ENCODE measurements at places on chromosomes 13 and 19.

DNA sequence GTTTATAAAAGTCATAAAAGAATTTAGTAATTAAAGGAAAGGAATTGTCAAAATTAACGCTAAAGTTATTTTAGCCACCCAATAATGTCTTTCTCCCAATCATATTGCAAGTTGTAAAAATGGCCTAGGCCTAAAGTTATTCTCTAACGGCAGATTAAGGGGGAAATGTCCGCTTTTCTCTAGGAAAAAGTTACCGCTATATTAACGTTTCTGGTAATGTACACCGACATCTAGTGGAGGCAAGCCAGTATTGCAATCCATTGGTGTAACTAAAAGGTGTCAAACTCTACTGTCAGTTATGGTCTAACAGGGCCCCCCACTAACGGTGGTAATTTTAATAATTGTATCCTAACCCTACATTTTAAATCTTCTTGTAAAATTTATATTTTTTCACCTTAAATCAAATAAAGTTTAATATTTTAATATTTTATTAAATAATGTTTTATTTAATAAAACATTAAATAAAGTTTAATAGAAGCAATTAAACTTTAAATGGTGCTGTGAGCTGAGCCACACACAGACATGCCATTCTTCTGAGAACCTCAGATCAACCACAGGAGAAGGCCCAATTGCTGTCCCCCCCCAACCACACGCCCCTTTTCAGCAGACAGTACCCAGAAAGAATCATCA is 35.9 kb upstream of the ZSCAN5A start:
- DNase-seq, result no peak

DNA sequence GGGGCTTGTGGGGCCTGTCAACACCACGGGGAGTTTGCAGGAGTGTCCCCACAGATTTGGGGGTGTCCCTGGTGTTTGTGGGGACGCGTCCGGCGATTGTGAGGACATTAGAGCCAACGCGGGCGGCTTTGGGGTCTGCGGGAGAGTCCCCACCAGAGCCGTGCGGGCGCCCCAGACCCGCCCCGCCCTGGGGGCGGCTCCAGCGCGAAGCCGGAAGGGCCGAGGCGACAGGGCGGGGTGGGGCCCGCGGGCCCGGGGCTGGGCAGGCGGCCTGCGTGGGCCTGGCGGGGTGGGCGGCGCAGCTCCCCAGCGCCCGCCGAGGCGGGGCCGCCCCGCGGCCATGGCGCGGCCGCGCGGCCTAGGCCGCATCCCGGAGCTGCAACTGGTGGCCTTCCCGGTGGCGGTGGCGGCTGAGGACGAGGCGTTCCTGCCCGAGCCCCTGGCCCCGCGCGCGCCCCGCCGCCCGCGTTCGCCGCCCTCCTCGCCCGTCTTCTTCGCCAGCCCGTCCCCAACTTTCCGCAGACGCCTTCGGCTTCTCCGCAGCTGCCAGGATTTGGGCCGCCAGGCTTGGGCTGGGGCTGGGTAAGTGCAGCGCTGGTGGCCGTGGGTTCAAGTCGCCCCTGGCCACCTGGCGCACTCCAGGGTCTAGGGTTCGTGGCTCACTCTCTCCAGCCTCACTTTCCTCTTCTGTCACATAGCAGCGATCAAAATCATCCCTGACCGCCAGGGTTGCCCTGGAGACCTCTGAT is 10.3 kb downstream of the PDE4A start:
- no peak for DNase-seq

GRCh38 chr19:4732680-4733114 is 9.1 kb upstream of the DPP9 start:
- DNase-seq, result peak; percentile 19

DNA sequence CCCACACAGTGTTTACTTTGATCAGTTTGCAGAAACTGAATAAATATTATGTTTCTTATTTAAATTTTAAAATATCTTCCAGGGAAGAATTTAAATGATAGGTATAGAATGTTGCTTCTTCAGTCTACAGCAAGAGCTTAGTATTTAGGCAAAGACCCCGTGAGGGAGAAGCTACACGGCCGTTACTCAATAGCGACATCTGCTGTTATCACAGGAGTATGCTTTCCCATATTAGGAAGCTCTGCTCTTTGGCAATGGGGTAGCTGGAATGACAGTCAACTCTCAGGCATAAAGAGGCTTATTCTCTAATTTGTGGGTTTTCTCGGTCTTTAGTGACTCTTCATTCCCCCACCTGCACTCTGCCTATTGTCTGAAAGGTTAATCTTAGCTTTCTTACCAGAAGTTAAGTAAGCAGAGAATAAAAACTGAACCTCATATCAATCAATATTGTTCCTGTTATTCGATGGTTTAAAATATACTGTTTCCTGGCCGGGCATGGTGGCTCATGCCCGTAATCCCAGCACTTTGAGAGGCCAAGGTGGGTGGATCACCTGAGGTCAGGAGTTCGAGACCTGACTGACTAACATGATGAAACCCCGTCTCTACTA is 13.2 kb upstream of the LHFPL6 start:
- no peak for DNase-seq

- DNase-seq, result no peak
Measured at GRCh38 chr19:38377052-38377451, 2.7 kb downstream of the PSMD8 start.

DNA sequence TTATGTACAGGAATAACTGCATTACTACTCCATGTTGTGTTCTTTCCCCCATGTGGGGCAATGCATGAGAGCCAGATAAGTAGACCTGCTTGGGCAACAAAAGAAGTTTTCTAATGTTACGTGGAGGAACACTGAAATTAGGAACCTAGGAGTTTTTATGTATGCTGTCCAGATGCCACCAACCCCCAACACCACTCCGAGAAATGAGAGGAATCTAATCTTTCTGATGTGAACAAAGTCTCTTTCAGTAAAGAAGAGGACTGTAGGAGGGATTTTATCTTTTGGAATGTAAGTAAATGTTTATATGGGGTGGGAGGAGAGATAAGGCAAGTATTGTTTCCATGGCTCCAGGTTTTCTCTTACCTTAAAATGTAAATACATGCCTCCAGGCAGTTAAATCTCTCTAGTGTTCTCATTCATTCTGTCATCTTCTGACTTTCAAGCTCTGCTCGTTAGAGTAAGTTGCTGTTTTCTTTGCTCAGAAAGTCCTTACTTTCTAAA is 820.6 kb downstream of the PCDH17 start:
- DNase-seq, result no peak

Measured in activated T-helper 1 cell treated with Interleukin-2 at 50 U/mL for 16 hours (primary cell).